ENCODE measurements at places on chromosomes 1 and 21.
A peak's percentile ranks its signal among the peaks of the same experiment; 100 is the strongest.

DNA sequence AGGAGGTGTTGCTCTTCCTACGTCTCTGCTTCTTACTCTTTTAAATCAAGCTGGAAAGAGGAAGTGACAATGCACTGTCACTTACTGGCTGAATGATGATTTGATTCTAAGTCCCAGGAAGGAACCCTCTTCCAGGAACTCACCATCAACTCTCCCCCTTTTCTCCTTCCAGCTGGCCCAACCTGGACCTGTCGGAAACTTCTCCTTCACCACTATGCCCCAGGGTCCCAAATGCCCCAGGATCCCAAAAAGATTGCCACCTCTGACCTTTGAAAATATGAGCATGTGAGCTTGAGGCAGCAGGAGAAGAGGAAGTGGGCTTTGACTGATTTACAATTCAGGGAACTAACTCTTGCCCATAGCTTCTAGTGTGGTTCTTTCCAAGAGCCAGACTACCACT is 5.3 kb upstream of the ADAMTS5 start:
- DNase-seq: no peak

GRCh38 chr1:235910357-235911299 is 43.9 kb upstream of the LYST start:
- DNase-seq: peak; percentile 97

GRCh38 chr1:169106921-169107602 is 572 bp downstream of the ATP1B1 start:
- peak; percentile 58 for DNase-seq

DNA sequence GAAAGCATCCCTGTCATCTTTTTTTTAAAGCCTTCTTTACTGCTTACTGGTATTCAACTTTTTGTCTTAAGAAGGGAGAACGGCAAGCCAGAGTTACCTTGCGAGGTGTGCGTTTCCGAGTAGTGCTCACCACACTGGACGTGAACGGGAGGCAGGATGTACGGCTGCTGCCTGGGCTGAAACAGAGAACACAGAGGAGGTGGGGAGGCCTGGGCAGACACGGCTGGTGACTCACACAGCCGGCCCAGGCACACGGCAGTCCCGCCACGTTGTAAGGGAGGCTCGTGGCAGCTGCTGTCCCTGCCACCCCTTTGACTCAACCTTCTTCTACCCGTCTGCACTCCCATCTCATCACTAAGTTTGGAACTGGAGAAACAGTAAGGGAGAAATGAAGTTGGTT is 105.8 kb downstream of the SMYD2 start:
- DNase-seq: peak; percentile 83

DNA sequence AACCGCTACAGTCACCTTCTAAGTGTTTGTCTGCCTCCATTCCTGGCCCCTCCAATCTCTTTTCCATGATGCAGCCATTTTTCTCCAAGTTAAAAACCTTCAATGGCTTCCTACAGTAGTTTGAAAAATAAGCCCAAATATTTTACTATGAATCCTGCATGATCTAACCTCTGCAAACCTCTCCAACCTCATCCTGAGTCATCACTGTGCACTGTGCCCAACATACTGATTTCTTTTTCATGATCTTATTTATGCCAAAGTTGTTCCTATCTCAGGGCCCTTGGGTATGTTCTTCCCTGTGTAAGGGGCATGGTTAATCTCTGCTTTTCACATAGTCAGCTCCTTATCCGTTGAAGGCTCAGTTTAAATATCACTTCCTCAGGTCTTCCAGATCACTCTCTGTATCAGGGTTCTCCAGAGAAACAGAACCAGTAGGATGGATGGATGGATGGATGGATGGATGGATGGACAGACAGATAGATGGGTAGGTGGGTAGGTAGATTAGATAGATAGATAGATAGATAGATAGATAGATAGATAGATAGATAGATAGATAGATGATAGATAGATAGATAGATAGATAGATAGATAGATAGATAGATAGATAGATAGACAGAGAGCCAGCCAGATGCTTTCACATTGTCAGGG is 18.1 kb upstream of the PTPN14 start:
- DNase-seq: peak; percentile 66

- no peak for DNase-seq
These were observed 1.1 kb upstream of the B3GALT5 start for GRCh38 chr21:39611551-39612190.

GRCh38 chr1:246878551-246878950 is 53.2 kb downstream of the AHCTF1 start:
- no peak for DNase-seq

GRCh38 chr1:172498857-172499256 is 34.1 kb upstream of the SUCO start:
- no peak for DNase-seq

DNA sequence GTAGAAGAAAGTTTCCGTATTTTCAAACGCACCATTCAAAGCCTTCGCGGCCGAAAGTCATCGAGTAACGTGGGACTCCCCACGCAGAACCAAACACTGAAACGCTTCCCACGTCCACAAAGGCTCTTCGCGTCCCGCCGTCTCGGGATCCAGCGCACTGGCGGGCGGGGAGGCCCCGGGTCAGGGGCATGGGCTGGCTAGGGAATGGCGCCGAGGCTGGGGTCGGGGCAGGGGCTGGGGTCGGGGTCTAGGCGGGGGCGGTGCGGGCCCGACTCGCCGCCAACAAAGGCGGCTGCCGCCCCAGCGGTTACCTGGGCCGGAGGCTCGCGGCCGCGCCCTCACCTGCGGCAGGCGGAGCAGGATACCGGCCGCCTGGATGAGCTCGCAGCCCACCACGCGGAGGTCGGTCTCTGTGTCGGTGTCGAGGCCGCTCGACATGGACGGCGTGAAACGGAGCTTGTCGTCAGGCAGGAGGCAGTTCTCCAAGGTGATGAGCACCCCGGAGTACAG is 403 bp downstream of the CCNL2 start:
- DNase-seq: no peak

GRCh38 chr1:204887846-204888245 is 17.2 kb downstream of the NFASC start:
- no peak for DNase-seq

GRCh38 chr1:26811057-26811456 is 15.4 kb upstream of the ZDHHC18 start:
- no peak for DNase-seq

DNA sequence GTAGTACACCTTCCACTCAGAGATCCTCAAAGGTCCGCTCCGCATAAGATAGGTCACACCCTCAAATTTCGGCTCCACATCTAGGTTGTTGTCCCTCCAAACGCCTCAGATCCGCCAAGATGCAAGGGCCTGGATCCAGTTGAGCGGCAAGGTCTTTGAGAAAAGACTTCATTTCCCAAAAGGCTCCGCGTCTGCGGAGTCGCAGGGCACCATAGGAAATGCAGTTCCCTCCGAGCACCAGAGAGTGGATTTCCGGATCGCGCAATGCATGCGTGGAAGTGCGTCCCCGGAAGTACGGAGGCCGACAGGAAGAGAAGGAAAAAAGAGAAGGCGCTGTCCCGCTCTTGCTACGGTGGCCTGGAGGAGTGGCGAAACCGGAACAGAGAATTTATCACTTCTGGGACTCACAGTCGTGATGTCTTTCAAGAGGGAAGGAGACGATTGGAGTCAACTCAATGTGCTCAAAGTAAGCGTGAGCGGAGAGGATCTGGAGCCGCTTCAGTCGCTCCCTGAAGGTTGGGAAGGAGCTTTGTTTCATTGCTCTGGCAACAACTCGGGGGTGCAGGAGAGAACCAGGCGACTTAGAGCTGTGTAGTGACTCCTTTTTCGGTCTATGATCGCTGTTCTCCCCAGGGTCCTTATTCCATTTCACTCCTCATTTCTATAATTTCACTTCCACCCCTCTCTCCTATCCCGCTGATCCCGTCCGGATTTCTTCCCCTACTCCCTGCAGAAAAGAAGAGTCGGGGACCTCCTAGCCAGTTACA is at the start of the genes LYSMD1 and SCNM1:
LYSMD1 (minus strand) TSS at position 165 of the 767 bp plus-strand sequence. CDS start 644 bp downstream, outside the sequence.
SCNM1 (plus strand) TSS at position 407 of the 767 bp plus-strand sequence; CDS start at position 416, 9 bp downstream.
- peak; percentile 100 for DNase-seq

GRCh38 chr1:41666981-41667631 is 182.6 kb upstream of the EDN2 start:
- DNase-seq: peak; percentile 50

GRCh38 chr1:41122851-41123518 is 101.5 kb upstream of the SLFNL1 start:
- DNase-seq: peak; percentile 76
